Inflammatory macrophage (primary cell): ENCODE measurements at places on chromosomes 3 and 15.

- peak; percentile 97 for DNase-seq
These were observed at the start of gene EID1 for GRCh38 chr15:48877630-48878595. EID1 (plus strand) TSS chr15:48878134; CDS start chr15:48878177, 43 bp downstream.

DNA sequence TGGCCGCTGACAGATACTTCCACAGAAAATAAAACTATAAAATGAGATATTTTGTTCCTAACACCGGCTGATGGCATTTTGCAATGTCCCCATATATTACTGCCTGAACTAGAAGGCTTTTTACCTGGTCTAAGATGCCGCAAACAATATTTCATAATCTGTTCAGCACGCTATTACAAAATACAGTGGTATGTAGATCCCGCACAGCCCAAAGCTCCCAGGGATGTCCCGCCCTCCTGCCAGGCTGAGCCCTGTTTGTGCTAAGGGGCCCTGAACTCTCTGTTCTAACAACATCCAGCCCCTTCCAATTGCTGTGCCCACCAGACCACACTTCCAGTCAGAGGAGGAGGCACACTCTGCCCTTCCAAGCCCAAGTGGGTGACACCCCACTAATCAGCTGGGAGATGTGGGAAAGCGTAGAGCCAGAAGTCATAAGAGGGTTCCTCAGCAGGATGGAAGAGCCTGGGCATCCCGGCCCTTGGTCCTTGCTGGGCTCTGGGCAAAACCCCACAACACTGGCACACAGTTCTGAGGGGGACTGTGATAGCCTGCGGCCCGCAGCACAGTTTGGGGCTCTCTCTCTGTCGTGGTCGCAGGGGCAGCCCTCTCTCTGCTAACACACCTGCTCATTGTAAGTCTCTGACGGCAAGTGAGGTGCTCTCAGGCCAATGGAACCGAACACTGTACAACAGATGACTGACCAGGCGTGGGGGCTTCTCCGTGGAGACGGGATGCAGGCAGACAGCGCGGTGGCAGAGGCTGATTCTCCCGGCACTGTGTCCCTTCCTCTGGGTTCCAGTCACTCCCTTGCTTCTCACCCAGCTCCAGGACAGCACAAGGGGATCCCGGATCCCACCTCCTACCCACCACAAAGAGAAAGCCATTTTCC lies 55.2 kb downstream of the PCSK6 start:
- DNase-seq, result no peak

- DNase-seq, result no peak
These were observed 2.1 kb downstream of the ECT2 start for GRCh38 chr3:172752651-172753050.

DNA sequence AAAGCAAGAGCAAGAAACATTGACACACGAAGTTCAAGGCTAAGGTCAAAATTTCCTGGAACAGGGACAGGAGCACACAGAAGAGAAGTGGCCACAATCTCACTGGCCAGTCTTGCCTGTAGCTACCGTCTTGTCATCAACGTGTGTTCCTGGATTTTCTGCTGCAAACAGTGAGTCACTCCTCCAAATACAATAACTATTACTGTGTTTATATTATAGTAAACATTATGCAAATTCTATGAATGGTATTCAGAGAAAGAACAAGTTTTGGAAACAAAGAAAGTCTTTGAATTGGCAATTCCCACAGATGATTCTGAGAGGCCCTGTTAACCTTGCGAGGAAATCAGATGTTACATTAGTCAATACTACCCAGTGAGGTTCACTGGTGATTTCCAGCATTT lies 220.5 kb downstream of the FAM43A start:
- DNase-seq, result peak; percentile 22

GRCh38 chr3:155038203-155038554 lies 41.9 kb upstream of the MME start:
- DNase-seq, result no peak

GRCh38 chr3:42119561-42120355 lies 28.6 kb downstream of the TRAK1 start:
- peak; percentile 48 for DNase-seq

GRCh38 chr3:154062513-154062912 lies 58.7 kb upstream of the ARHGEF26 start:
- no peak for DNase-seq

- peak; percentile 87 for DNase-seq
These were observed at the start of gene ZMYND10 for GRCh38 chr3:50345586-50346234. ZMYND10 (minus strand) TSS chr3:50345732; CDS start chr3:50345579, 153 bp downstream.

DNA sequence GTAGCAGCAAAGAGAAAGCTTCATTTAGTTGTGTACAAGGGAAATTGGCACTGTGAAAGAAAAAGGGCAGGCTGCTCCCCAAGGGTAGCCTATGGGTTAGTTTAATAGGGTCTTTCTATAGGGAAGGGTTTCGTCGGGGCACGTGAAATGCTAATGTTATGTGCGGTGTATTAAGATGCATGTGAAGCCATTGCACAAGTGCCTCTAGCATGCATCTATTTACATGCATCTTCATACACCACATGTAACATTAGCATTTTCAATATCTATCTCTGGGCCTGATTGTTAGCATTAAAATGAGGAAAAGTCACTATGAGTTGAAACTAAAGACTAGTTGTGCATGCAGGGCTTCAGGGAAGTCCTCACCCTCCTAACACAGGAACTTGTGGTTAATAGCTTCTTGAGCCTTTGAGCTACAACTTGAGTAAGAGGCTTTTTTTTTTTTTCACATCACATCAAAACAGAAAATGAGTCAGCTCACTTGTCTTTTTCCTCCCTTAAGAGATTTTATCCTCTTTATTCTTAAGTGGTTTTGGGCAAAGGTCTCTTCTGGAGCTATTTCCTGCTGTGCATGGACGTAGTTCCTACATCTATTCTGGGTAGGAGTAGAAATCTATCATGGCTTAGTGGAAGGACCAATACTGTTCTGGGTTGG lies 613.4 kb downstream of the ZPLD1 start:
- peak; percentile 68 for DNase-seq

GRCh38 chr3:122421101-122421500 lies 5.2 kb upstream of the WDR5B start:
- DNase-seq, result no peak

DNA sequence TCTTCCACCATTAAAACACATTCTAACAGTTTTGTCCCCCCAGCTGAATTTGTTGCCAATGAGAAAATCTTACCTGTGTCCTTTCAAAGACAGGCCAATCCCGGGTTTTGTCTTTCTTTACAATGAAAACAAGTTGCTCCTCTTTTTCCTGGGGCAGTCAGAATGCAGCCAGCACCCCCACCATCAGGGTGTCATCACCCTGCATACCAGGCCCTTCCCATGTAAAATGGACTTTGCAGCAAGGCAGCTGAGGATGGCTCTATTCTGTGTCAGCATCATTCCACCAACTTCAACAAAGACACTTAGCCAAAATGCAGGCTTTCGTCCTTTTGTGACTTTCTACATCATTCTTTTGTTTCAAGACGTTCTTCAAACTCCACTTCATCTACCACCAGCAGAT lies 490.9 kb downstream of the OCA2 start:
- DNase-seq, result no peak

DNA sequence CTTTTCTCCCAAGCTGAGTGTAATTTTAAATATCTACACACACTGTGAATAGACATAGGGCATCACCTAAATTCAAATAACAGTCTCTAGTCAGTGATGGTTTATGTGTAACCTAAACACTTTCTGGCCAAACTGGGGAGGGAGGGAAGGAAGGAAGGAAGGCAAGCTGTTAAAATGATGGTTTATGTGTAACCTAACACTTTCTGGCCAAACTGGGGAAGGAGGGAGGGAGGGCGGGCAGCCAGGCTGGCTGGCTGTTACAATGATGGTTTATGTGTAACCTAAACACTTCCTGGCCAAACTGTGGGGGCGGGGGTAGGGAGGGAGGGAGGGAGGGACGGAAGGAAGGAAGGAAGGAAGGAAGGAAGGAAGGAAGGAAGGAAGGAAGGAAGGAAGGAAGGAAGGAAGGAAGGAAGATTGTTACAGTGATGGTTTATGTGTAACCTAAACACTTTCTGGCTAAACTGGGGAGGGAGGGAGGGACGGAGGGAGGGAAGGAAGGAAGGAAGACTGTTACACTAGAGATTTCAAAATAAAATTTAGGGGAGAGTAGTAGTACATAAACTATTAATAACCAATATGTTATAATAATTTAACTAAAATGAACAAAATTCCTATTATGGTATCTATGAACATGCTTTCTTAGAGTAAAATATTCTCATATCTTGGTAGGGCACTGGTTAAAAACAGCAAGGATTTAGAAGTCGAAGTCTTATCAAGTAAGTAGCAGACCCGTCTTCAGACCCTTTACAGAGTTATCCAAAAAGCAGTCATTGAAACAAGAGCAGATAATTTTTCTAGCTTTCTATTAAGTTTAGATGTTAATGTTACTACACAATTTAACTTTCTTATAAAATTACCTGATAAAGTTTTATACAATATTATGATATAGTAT lies 148.1 kb downstream of the LMLN start:
- no peak for DNase-seq

- DNase-seq, result peak; percentile 96
These were observed 1.4 kb downstream of the FURIN start for GRCh38 chr15:90869601-90870353.

- no peak for DNase-seq
These were observed 75.2 kb upstream of the GRM7 start for GRCh38 chr3:6785726-6786125.
